ENCODE measurements at places on chromosomes 3 and 15.

DNA sequence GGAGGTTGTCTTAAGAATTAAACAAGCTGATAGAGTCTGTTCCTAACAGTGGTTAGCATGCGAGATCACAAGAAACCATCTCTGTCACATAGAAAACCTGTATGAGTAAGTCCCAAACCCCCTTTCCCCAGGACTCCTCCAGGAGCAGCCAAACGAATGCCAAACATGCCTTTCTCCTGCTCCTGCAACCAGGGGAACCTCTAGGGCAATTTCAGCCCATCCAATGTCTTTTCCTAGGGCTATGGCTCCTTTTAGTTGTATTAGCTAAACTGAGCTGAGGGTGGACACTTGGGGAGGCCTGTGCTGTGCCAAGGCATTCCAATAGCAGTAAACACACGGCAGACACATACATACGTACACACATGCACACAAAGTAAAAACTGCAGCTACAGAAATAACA, 36.5 kb upstream of the TIMP4 start:
- DNase-seq = no peak

DNA sequence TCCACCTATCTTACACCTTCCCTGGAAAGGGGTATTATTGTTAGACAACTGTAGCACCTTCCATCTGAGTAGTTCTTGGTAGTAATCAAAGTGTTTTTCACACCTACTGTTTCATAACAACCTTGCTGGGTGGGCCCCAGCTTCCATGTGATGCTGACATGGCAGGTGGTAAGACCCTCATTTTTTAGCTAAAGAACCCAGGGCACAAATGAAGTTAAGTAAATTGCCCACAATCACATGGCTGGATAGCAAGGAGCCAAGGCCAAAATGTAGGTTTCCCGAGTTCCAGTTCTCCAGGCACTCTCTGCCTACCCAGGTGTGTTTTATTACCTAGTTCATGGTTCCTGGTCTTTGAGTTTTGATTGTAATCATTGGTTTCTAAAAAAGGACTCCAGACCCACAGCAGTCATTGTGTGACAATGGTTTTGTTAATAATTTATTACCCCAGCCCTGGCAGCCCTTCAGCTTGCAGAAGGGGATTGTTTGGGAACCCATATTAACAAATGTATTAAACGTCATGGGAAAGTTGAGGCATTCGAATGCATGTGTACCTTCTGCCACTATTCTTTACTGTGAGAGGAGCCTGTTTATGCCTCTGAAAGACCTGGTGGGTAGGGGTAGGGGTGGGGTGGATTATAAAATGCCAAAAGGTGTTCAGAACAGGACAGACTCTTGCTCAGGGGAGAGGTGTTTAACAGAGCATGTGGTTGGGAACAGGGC, 222.2 kb upstream of the BHLHE40 start:
- DNase-seq = no peak

- no peak for DNase-seq
These were observed 181.4 kb upstream of the UBE2E1 start for GRCh38 chr3:23624305-23624704.

DNA sequence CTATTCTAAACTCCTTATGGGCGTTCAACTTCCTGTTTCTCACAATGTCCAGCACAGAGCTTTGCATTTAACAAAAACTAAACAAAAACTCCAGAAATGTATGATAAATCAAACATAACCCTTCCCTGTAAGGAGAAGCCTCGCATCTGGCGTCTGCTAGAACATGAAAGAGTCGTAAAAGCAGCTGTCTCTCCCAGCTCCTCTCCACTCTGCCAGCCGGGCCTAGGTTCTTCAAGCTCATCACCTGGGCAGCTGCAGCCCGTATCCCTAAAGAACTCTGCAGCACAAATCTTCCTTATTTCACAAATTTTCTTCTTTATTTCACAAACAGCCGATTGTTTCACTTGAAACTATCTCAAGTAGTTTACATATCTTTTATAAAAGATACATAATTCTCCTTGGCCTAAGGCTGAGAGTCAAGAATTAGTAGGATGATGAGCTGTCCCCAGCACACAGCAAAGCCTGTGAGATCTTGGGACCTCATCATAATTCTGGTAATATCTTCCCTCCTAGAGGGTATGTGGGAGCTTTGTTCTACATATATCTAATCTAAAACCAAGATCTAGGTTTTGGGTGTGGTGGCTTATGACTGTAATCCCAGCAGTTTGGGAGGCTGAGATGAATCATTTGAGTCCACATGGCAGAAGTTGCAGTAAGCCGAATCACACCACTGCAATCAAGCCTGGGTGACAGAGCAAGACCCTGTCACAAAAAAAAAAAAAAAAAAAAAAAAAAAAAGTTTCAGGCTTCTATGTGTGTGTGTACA, 35.3 kb downstream of the ANXA2 start:
- DNase-seq = peak; percentile 22

DNA sequence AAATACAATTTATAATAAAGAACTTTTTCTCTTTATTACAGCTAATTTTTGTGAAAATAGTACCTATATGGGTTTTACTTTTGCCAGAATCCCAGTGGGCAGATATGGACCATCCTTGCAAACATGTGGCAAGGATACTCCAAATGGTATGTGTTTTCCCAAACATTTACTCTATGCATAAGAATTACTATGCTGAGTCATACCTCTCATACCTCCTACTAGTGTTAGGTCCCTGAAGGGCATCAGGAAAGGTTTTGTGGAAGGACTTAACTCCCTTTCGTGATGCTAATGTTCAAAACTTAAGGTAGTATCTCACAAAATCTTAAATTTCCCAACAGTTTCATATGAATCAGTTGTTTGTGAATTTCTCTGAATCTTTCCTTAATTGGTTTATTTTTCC, 21.3 kb downstream of the ADGRG7 start:
- DNase-seq = no peak

- no peak for DNase-seq
These were observed 155.3 kb downstream of the ATP10A start for GRCh38 chr15:25707656-25708365.

DNA sequence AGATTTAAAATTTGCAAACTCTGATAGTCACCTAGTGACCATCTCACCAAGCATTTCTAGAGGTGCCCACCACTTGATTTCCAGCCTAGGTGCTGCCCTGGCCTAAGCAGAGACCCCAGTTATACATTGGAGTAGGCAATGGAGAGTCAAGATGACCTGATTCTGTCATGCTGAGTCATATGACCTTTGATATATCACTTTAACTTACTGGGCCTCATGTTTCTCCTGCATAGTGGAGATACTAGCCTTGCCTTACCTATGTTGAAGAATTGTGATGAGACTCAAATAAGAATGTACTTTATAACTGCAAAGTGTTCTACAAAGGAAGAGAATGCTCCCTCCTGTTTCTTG, 75.5 kb upstream of the XCR1 start:
- DNase-seq = no peak

DNA sequence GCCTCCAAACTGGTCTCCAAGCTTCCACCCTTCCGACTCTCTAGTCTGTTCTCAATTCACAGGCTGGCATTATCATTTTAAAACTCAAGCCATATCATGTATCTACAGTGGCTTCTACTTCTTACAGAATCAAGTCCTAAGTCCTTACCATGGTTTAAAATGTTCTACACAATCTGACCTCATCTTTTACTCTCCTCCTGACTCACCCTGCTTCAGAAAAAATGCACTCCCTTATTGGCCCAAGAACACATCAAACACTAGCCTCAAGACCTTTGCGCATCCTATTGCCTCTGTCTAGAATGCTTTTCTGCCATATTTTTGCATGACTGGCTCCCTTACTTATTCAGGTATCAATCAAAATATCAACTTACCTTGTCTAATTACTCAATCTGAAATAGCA, 11.0 kb downstream of the MRPL3 start:
- DNase-seq = no peak

DNA sequence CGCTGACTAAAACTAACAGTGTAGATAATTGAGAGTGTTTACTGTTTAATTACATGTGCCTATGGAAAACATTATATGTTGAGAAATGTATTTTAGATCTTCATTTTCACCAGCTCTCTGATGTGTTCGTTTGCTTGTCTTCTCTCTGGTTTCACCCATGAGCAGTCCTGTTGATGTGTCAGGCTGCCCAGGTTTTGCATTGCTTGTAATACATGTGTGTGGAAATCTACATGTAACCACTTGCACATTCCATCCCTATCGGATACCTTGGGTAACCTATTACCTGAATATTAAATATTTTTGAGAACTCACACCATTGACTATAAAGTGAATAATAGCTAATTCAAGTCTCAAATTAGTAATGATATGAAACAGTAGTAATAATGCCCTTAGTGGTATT, 13.1 kb downstream of the PPP4R2 start:
- DNase-seq = no peak

GRCh38 chr3:22835041-22835440, 368.1 kb upstream of the UBE2E2 start:
- no peak for DNase-seq

DNA sequence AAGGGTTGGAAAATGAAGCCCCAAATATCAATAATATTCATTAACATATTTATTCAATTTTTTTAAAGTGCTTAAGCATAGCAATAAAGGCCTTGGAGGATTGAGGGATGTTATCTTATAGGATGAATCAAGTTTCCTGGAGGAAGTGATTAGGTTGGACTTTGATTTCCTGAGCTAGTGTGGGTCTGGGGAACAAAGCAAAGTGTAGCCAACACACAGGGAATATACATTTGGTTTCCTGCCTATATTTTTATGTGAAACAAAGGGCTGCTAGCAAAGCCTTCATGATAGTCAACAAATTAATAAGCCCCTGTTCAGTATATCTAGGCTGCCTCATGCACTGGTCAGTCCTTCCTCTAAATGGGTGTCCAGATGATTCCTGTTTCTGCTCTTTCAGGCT, 261.1 kb upstream of the IL12A start:
- no peak for DNase-seq

DNA sequence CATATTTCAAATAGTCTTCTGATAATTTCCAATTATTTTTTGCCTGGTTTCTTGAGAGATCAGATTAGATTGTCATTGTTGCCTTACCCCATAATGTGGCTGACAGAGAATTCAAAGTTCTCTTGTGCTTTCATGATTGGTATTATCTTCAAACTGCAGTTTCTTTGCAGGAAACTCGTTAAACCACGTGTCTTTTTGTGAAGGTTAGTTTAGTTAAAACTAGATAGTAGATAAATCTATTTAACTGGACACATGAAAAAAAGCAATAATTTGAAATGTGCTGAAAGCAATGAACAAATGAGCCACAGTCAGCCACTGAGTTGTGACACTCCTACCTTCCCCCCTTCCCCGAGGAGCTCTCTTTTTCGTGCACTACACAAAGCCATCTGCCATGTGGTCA, 327.5 kb upstream of the UMPS start:
- DNase-seq = no peak

DNA sequence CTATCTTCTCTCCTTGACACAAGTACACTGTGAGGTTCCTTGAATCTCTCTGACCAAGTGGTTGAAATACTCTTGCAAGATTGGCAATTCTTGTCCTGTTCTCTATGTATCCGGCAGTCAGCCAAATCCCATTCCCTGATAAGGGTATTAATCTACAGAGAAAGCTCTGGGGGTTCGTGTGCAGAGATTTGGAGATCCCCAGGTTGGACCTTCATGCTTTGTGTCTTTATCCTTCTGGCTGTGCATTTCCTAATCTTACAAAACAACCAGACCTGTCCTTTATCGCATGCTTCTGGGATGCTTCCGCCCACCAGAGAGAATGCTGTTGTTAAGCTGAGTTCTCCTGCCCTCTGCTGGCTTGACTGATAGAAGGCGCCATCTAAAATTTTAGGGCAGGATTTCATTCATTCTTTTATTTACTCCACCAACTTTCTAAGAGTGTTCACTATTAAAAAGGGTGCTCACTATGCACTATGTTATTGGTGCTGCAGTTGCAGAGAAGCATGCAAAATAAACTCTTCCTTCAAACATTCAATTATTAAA, 8.6 kb upstream of the SST start:
- DNase-seq = peak; percentile 26

- DNase-seq = no peak
These were observed 12.9 kb downstream of the CRABP1 start for GRCh38 chr15:78353093-78353492.

DNA sequence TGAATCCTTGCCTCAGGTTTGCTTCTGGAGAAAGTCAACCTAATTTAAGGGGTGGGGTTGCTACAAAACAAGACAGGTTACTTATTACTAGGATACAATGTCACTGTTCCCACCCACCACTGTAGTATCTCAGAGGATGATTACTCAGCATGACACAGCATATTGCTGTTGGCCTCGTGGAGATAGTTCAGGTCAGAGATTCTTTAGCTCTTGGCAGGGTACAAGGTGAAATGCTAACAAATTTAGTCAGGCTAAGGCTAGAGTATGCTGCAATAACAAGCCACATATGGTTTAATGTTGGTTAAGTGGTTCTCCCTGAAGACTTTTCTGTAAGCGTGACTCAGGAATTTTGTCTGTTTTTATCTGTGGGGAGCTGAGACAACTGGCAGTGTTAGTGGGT, 161.8 kb downstream of the EDEM1 start:
- no peak for DNase-seq

DNA sequence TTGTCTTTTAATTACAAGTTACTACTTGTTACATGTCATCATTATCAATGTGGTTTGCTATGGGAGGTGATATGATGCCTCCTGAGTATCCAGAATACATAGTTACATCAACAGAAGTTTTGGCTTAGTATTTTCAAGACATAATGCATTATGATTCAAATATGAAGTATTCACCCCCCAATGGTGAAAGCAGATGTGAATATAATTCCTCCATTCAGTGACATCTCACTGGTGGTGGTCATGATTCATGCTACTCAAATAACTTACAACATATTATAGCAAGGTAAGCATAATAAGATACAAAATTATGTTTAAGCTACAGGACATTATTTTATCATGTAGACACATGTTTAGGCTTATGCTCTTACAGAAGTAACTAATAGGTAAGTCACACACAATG, 34.9 kb upstream of the TTBK2 start:
- DNase-seq = no peak

GRCh38 chr3:39479701-39480414, 12.4 kb downstream of the MOBP start:
- DNase-seq = no peak

DNA sequence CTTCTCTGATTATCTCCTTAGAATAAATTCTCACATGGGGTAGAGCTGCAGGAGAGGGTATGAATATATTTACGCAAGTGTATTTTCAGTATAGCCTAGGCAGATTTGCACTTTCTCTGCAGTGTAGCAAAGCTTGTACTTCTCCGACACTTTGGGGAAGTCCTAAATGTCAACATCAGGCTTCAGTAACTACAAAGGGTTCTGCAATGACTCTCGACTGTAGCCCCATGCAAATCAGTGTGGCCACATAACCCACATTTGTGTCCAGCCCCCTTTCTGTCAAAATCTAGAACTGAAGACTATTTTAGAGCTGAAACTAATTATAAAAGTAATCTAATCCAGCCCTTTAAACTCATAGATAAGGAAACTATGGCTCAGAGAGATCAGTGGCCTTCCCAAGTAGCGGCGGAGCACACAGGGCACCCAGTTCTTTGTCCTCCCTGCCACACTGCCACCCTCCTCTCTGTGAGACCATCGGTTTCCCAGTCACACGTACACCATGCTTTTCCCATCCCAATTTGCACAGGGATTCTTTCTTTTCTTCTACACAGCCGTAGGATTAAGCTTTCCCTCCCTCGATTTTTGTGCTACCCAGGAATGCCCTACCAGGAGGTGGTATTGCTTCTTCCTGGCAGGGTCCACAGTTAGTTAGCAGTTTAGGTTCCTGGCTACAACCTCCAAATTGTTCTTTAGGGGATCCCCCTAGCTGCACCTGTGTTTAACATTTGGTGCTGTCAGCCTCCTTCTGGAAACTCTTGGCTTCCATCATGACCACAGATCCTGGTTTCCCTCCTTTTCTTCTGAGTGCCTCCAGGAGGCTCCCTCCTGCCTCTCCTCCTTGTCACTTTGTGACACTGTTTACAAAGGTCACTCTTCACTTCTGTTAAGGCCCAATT, 22.9 kb downstream of the MRAS start:
- no peak for DNase-seq

GRCh38 chr15:70633103-70633831, 130.1 kb downstream of the UACA start:
- DNase-seq = no peak

All from stimulated activated CD4-positive, alpha-beta T cell treated with anti-CD3 and anti-CD28 coated beads, Interleukin-12 subunit alpha, Interleukin-12 subunit beta, amount 100 ng/mL, for 24 hours (primary cell).